ENCODE measurements at places on chromosomes 6 and 20.

DNA sequence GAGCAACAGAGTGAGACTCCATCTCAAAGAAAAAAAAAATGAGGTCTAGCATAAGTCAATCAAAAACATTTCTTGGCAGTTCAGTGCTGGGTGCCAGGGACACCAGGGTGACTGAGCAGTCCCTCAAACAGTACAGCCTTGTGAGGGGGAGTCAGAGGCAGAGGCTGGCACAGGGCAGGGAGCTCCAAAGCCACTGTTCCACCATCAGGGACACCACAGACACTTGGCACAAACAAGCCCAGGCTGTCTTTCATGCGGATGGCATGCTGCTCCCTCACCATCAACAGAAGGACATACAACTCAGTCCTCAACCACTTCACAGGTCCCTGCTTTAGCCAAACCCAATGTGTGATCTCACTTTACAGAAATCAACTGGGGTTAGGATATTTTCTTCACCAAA is 36.0 kb upstream of the GRM4 start:
- DNase-seq, result no peak

DNA sequence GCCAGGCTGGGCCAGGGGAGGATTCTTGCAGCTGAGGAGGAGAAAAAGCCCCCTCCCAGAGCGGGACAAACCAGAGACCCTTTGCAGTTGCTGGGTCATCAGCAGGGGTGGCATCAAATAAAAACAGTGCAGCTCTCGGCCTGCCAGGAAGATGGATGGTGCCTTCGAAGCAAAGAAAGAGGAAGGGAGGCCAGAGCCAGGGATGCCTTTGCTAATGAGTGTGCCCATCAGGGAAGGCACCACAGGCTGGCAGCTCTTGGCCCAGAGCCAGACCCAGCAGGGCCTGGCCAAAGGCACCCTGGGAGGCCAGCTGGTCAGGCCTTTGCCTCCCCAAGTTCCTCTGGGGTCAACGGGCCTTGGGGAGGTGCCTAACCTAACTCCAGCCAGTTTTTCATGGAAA is 26.3 kb upstream of the ZNF318 start:
- DNase-seq, result no peak

DNA sequence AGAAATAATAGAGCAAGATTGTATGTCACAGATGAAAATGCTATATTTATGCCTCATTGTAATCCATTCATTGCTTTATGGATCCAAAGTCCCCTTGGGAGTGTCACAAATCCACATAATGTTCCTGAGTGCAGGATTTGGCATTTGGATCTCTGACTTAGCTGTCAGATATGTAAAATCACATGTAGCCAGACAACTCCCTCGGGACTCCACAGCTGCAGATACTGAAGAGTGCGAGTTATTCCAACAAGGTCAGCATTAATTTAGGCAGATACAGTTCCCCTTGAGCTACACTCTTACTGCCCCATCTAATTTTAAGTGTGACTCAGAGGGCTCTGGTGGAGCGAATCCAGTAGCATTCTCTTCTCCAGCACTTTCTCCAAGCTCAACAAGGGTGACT is 433.2 kb downstream of the CD83 start:
- DNase-seq, result peak; percentile 87

DNA sequence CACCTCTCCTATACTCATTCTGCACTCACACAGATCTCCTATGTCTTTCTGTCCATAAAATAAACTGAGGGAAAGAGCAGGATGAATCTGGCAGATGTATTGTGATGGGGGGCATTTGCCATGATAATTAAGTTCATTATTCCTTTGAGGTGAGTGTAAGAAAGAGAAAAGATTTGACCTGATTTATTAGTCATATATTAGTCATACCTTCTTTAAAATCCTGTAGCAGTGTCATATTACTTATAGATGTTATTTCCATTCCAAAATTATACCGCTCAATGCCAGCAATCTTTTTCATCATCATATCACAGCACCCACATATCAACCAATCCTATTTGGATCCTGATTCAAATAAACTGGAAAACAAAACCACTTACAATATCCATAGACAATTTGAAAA is 733.3 kb upstream of the SLC35B3 start:
- DNase-seq, result no peak

DNA sequence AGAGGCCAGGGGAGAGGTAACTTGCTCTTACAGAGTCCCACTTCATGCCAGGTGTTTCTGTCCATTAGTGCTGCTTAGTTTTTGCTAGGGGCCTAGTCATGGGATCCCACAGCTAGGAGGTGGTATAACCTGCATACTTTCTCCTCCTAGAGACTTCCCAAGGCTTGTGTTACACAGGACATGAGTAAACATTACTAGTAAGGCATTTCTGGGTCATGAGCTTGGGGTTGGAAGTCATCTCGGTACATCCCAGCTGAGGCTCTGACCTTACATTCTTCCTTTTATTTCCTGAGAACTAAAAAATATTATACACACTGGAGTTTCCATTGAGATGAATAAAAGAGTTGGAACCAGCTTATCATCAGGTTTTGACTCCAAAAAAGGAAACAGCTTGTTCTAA is 20.9 kb upstream of the PNPLA1 start:
- DNase-seq, result peak; percentile 24

- no peak for DNase-seq
Measured at GRCh38 chr20:23456873-23457272, 4.2 kb upstream of the CST11 start.

DNA sequence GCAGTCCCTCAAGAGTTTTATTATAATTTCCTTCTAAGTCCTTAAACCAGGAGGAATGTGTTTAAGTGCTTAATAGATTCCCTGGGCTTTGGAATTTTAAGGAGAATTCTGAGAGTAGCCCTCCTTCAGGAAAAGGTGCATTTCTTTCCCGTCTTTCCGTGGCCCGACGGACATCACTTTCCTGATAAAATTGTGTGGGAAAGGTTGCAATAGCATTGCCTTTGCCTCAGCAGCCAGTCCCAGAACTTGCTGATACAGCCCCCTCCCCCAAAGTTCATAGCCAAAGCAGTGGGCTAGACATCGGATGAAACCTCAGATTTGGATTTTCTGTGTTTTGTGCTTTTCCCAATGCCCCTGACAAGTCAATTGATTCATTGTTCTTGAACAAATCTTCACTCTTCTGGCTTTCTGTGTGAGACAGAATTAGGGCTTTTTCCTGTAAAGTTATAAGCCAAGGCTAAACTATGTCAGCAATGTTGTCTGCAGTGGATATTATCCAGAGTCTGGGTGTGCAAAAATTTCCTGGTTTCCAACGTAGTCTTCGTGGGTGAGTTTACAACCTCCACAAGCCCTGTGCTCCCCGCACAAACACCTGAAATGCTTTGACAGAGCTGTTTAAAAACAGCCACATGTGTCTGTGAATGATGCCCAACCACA is 1.1 kb upstream of the SMOC2 start:
- DNase-seq, result peak; percentile 74

DNA sequence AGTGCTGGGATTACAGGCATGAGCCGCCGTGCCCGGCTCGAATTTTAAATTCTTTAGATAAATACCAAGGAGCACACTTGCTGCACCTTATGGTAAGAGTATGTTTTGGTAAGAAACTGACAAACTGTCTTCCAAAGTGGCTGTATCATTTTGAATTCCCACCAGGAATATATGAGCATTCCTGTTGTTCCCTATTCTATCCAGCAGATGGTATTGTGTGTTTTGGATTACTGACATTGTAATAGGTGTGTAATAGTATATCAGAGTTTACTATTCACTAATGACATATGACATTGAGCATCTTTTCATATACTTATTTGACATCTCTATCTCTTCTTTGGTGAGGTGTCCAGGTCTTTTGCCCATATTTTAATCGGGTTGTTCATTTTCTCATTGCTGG is 40.5 kb downstream of the TGM6 start:
- no peak for DNase-seq
